Left lung (tissue), 14 donors: ENCODE measurements at places on chromosomes 5 and 9. TPM values are rescaled to one million over a fixed set of nuclear protein-coding genes. Genes with fewer than 3 reads are reported as not detected.

DNA sequence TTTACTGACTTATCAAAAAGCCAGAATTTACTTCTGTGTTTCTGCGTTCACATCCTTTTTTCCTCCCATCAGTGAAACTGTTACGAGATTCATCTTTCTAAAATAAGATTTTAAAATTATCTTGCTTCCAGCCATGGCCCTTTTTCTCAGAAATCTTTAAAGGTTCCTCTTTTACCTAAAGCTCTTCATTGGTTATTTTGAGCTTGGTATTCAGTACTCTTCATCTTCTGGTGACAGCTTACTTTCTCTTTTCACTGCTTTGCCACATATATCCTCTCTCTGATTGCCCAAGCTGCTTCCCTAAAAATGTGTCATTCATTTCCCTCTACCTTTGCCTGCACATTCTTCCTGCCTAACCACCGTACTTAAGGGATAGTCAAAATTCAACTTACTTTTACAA, 32.3 kb downstream of the TGFBR1 start:
- DNase-seq = no peak
- H3K4me3 ChIP-seq = no peak overlapping the region
- no peaks in the 10 kb centered on the region for H3K36me3 ChIP-seq

FYB1 gene
- 24.4 TPM for total RNA-seq

- H3K36me3 ChIP-seq = no peaks in the 10 kb centered on the region
- H3K27me3 ChIP-seq = no peaks in the 10 kb centered on the region
- no peak overlapping the region for H3K27ac ChIP-seq
- H3K4me1 ChIP-seq = no peaks in the 10 kb centered on the region
These were observed 126.1 kb upstream of the EFNA5 start for GRCh38 chr5:107796797-107797196.

GRCh38 chr5:66596636-66597182, 516 bp downstream of the MAST4 start:
- peak; percentile 82 for DNase-seq
- peaks cover 73% of the 10 kb centered on the region for H3K27me3 ChIP-seq
- H3K4me1 ChIP-seq = peaks cover 22% of the 10 kb centered on the region
- H3K27ac ChIP-seq = peak overlapping the region; percentile 65

GRCh38 chr9:31168161-31168560, 1216.3 kb upstream of the ACO1 start:
- H3K4me3 ChIP-seq = no peak overlapping the region
- H3K36me3 ChIP-seq = no peaks in the 10 kb centered on the region
- DNase-seq = no peak
- no peaks in the 10 kb centered on the region for H3K27me3 ChIP-seq

KIAA1191 gene
- total RNA-seq = 74.5 TPM

SPINK1 gene
- total RNA-seq = 74.5 TPM

RABGAP1 gene
- total RNA-seq = 55.4 TPM

DNA sequence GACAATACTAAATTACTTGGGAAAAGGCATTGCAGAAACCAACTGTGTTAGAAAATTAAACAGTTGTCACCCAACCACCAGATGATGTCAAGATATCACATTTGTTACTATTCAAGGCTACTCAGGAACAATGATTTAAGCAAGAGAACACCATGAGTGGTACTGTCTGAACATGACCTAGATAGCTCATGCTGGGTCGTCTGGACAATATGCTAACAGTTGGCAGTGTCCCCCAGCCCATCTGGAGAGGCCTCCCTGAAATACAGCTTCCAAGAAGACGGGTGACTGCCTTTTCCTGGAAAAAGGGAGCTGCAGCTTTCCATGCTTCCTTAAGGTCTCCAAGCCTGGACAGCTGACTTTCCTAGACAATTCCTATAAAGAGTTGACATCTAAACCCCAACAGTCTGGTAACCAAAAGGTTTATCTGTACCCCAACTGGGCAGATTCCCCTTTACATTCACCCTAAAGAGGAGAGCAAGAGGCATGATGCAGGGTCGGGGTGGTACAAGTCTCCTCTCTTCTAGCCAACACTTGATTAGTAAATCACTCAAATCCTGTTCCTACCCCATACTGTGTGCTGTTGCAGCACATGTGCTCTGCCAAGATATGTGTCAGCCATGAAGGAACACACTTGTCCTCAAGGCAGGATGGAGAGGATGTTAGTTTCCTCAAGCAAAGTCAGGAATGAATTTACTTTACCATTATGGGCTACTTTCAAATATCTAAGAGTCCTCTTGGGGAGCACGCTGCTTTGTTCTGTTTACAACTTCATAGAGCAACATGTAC, 433.0 kb downstream of the PDE4D start:
- H3K27ac ChIP-seq = no peak overlapping the region
- H3K36me3 ChIP-seq = no peaks in the 10 kb centered on the region
- no peak overlapping the region for H3K4me3 ChIP-seq
- H3K27me3 ChIP-seq = no peaks in the 10 kb centered on the region

DNA sequence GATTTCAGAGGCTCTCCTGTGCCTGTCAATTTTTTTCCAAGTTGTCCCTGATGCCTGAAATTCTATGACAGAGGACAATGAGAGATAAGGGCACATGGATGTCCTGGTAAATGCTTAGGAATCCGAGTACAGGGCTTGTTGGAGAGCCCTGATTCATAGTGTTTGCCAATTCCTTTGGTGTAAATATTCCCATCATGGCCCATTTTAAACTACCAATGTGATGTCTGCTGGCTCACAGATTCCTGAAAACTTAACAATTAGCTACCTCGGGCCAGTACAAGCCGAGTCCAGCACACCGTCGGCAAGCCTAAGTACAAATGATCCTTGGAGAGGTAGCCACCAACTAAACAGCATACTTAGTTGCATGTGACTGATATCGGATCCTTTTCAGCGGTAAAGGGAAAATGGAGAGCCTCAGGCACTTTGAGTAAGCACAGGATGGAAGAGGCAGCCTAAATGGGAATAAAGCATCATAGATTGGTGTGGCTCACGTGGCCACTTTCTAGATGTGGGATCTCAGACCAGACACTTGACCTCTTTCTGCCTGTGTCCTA, 3.6 kb downstream of the ITK start:
- H3K4me1 ChIP-seq = no peaks in the 10 kb centered on the region
- H3K4me3 ChIP-seq = peak overlapping the region; percentile 21
- no peaks in the 10 kb centered on the region for H3K36me3 ChIP-seq
- no peak overlapping the region for H3K27ac ChIP-seq
- DNase-seq = no peak

PPP2CA gene
- 109 TPM for total RNA-seq

DNA sequence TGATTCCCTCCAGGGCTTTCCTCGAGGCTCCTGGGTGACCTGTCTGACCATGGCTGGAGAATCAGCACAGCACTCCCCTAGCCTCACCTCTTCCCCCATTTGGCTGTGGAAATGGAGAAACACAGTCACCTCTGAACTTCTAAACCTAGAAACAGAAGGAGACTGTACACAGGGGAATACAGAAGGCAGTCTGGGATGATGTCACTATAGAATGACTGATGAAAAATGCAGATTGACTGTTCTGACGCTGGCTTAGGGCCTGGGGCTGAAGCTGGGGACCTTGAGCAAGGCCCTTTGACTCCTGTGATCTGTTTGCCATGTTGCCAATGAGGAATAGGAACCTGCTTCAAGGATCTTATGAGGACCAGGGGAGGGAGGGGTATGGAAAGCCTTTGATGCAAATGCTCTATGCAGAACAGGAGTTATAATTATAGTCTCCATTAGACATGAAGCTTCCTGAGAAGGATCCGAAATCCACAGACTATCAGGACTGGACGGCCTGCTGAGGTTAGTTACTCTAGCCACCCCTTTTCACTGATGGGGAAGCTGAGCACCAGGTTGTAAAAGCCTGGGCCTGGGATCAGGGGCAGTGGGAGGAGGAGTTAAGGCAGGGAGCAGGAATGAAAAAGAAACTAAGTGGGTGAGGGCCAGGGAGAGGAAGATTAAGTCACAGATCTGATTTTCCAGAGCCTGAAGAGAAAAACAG, 24.4 kb upstream of the ANXA6 start:
- no peak overlapping the region for H3K4me3 ChIP-seq
- DNase-seq = no peak
- H3K27me3 ChIP-seq = no peaks in the 10 kb centered on the region
- no peaks in the 10 kb centered on the region for H3K36me3 ChIP-seq

DNA sequence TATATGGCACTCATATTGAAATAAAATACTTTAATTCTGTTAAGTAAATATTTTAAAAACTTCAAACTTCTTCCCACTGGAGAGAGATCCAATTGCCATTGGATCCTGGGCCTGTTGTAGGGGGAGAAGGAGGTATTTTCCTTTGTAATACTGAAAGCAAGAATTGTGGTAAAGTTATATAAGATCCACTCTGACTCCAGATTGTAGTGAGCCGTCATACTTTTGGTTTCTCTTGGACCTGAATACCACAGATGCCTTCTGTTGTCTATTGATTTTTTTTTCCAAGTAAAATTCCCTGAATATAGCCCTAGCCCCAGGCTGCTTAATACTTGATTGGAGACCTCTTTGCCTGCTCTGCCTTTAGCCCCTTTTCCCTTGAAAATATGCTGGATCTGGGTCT, 86.9 kb downstream of the ATG10 start:
- no peak overlapping the region for H3K27ac ChIP-seq
- H3K36me3 ChIP-seq = no peaks in the 10 kb centered on the region
- H3K4me3 ChIP-seq = no peak overlapping the region
- no peaks in the 10 kb centered on the region for H3K4me1 ChIP-seq

GRCh38 chr5:40376566-40376965, 303.1 kb upstream of the PTGER4 start:
- no peak for DNase-seq
- H3K4me3 ChIP-seq = no peak overlapping the region
- peaks cover 16% of the 10 kb centered on the region for H3K4me1 ChIP-seq
- H3K27me3 ChIP-seq = no peaks in the 10 kb centered on the region
- H3K36me3 ChIP-seq = no peaks in the 10 kb centered on the region

- DNase-seq = no peak
- no peak overlapping the region for H3K4me3 ChIP-seq
- H3K27ac ChIP-seq = no peak overlapping the region
- no peaks in the 10 kb centered on the region for H3K36me3 ChIP-seq
- H3K27me3 ChIP-seq = no peaks in the 10 kb centered on the region
- no peaks in the 10 kb centered on the region for H3K4me1 ChIP-seq
These were observed 7.0 kb upstream of the RASA1 start for GRCh38 chr5:87260604-87261192.

GRCh38 chr5:117761186-117761585, 1186.6 kb upstream of the SEMA6A start:
- DNase-seq = no peak
- no peaks in the 10 kb centered on the region for H3K36me3 ChIP-seq
- no peaks in the 10 kb centered on the region for H3K4me1 ChIP-seq
- H3K4me3 ChIP-seq = no peak overlapping the region
- no peaks in the 10 kb centered on the region for H3K27me3 ChIP-seq

DNA sequence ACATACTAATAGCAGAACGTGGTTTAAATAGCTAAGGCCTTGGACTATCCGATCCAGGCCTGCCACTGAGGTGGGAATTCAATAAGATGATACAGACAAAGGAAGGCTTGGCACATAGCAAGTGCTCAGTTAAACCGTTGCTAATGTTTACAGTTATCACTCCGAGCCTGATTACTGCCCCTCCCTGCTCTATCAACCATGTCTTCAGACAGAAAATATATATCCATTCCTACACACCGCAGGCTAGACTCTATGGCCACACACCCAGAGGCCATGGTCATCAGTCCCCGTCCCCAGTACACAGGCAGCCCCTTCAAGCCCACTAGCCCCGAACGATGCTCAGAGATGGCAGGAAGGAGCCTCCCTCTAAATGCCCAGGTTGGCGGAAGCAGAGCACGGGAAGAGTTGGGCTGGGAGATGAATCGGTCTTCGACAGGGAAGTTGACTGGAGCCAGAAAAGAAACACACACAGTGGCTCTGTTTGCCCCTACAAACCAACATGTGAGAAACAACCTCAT, 49.7 kb upstream of the STXBP1 start:
- peaks cover 4% of the 10 kb centered on the region for H3K27me3 ChIP-seq
- no peak overlapping the region for H3K4me3 ChIP-seq
- H3K27ac ChIP-seq = peak overlapping the region; percentile 86
- no peaks in the 10 kb centered on the region for H3K36me3 ChIP-seq

CTNND2 gene
- total RNA-seq = not detected

TLE1 gene
- 15.1 TPM for total RNA-seq

GRCh38 chr5:100598446-100598845, 63.3 kb downstream of the FAM174A start:
- DNase-seq = no peak
- H3K4me1 ChIP-seq = peaks cover 5% of the 10 kb centered on the region
- H3K36me3 ChIP-seq = no peaks in the 10 kb centered on the region
- H3K27me3 ChIP-seq = no peaks in the 10 kb centered on the region
